DMS79 (cell line): ENCODE measurements at places on chromosomes 6 and 20.

GRCh38 chr6:155276638-155277037 lies 12.8 kb downstream of the CLDN20 start:
- no peak for DNase-seq

DNA sequence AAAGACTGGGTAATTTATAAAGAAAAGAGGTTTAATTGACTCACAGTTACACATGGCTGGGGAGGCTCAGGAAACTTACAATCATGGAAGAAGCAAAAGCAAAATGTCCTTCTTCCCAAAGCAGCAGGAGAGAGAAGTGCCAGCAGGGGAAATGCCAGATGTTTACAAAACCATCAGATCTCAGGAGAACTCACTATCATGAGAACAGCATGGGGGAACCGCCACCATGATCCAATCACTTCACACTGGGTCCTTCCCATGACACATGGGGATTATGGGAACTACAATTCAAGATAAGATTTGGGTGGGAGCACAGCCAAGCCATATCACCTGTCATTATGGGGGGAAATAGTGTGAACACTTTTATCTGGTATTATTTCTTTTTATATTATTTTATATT lies 557.2 kb downstream of the EYS start:
- no peak for DNase-seq

- DNase-seq: no peak
Measured at GRCh38 chr6:160420253-160420968, 72.2 kb downstream of the SLC22A3 start.

- peak; percentile 40 for DNase-seq
Measured at GRCh38 chr6:28353981-28354676, 4.4 kb downstream of the ZKSCAN3 start.

GRCh38 chr6:154356690-154357089 lies at the start of gene IPCEF1:
IPCEF1 (minus strand) TSS chr6:154356803; CDS start chr6:154265947, 90,856 bp downstream.
- no peak for DNase-seq

GRCh38 chr20:54134445-54135220 lies 39.2 kb downstream of the CYP24A1 start:
- no peak for DNase-seq

- DNase-seq: no peak
Measured at GRCh38 chr6:154570505-154570904, 60.0 kb upstream of the CNKSR3 start.

GRCh38 chr6:101453221-101453620 lies 59.7 kb downstream of the GRIK2 start:
- DNase-seq: no peak

GRCh38 chr20:32339116-32339515 lies 19.0 kb upstream of the ASXL1 start:
- peak; percentile 42 for DNase-seq
